Left renal pelvis (tissue), 4 donors: ENCODE measurements at places on chromosomes 11 and 22. TPM values are rescaled to one million over a fixed set of nuclear protein-coding genes. Genes with fewer than 3 reads are reported as not detected.

GRCh38 chr11:12152321-12152720 is 41.9 kb downstream of the MICAL2 start:
- no peak for DNase-seq

- no peak for DNase-seq
These were observed 28.6 kb downstream of the PPARA start for GRCh38 chr22:46178755-46179505.

DNA sequence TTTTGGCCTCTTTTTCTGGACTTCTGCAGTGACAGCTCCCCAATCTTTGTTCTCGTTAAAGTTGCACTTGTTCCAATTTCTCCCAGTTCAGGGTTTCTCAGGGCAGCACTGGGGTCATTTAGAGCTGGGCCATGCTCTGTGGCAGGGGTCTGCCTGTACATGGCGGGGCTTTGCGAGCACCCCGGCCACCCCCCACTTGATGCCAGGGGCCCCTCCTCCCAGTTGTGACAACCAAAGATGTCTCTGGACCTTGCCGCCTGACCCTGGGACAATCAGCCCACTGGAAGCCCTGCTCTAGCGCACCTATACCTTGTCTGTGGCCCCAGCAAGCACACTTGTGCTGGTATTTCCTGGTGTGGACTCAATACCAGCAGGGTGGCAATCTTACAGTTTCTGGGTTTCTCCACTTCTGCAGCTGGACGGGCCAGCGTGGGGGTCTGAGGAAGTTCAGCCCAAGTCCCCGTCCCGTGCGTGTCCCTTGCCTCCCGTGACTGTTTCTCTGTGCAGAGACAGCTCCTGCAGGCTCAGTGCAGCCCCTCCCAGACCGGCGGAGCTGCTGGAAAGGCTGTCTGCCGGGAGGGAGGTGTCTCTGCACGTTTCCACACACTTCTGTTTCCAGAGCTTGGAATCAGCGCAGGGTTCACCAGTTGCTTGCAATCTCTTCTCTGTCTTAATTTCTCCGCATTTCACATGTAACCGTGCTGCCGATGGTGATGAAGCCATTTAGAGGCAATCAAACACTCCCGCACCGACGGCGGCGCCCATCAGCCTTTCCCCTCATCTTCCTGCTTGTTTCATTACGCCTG is 1328.9 kb downstream of the BRD1 start:
- DNase-seq, result no peak

GRCh38 chr22:40641269-40641668 is 4.8 kb upstream of the MRTFA start:
- DNase-seq, result no peak

- DNase-seq, result no peak
These were observed 14.5 kb upstream of the P4HA3 start for GRCh38 chr11:74325649-74326645.

GRCh38 chr22:30245985-30246813 is at the start of gene LIF:
Gene LIF (minus strand): TSS chr22:30246759. CDS start chr22:30246695, 64 bp downstream.
- no peak for DNase-seq

DNA sequence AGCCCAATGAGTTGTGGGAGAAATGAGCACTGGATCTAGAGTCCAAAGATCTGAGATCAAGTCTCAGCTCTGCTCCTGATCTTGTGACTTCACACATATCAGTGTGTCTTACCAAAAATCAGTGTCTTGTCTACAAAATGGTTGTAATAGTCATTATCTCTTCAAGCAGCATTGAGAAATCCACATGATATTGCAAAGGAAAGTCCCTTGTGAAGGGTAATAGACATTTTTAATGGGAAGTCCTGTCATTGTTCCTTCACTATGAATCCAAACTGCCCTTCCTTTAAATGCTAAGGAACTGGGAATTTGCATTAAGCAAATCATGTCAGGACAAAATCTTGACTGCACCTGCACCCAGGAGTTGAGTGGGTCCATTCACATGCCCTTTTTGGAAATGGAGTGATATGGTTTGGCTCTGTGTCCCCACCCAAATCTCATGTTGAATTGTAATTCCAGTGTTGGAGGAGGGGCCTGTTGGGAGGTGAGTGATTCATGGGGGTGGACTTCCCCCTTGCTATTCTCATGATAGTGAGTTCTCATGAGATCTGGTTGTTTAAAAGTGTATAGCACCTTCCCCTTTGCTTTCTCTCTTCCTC is 51.1 kb downstream of the COMMD9 start:
- DNase-seq, result no peak

- DNase-seq, result no peak
These were observed 454.4 kb downstream of the NTM start for GRCh38 chr11:131824771-131825170.

DNA sequence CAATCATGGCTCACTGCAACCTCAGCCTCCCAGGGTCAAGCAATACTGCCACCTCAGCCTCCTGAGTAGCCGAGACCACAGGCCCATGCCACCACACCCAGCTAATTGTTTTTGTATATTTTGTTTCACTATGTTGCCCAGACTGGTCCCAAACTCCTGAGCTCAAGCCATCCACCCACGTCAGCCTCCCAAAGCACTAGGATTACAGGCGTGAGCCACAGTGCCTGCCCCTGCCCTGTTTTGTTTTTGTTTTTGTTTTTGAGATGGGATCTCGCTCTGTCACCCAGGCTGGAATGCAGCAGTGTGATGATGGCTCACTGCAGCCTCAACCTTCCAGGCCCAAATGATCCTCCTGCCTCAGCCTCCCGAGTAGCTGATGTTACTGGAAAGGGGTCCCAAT is 53.5 kb downstream of the TUG1 start:
- no peak for DNase-seq

GRCh38 chr11:106152013-106152412 is 74.6 kb downstream of the AASDHPPT start:
- DNase-seq, result no peak

- no peak for DNase-seq
These were observed 45.8 kb upstream of the TH start for GRCh38 chr11:2217211-2218030.

GRCh38 chr22:26435327-26436093 is 6.5 kb downstream of the ASPHD2 start:
- DNase-seq, result no peak

DNA sequence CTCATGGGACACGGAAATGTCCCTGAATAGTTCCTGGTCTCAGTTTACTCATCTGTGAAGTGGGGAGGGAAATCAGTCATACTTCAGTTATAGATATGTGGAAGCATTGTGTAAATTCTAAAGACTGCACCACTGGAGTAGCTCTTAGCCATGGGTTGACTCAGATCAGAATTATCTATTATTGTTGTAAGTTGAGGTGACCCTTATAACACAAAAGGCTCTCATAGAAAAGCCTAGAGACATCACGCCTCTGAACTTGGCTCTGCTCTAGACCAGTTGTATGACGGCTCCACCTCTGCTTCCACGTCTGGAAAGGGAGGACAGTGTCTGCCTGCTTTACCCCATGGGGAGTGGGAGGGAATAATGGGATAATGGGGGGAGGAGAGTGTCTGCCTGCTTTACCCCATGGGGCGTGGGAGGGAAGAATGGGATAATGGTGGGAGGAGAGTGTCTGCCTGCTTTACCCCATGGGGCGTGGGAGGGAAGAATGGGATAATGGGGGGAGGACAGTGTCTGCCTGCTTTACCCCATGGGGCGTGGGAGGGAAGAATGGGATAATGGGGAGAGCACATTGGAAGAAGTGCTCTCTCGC is 98.2 kb downstream of the AMOTL1 start:
- no peak for DNase-seq

DNA sequence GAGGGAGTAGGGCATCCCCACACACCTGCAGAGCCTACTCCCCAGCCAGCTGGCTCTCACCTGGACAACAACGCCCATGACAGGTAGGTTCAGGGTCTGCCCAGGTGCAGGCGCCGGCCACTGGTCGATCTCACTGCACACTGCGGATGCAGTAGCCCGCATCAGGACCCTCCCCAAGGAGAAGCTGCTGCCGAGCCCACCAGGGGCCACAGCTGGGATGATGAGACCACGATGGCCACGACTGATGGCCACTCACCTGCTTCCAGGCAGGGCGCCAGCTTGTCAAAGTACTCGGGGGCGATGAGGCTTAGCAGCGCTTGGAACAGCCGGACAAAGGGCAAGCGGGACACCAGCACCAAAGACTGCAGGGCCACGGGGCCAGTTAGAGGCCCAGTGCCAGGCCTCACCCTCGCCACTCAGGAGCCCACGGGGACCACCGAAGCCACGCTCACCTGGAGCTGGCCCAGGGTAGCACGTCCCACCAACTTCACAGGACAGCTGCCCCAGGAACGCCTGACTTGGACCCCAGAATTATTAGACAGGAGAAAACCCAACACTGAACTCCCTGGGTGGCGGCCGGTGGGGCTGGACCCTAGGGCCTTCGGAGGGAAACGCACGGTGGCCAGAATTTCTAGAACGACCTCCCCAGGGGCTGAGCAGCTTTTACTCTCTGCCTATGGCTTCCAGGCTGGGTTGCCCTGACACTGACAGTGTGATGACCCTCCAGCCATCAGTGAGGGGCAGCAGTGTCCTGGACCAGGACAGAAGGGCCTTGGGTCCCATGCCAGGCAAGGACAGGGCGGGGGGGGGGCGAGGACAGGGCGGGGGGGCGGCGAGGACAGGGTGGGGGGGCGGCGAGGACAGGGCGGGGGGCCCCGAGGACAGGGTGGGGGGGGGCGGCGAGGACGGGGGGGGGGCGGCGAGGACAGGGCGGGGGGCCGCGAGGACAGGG is 8.9 kb upstream of the PLXNB2 start:
- DNase-seq, result no peak

DNA sequence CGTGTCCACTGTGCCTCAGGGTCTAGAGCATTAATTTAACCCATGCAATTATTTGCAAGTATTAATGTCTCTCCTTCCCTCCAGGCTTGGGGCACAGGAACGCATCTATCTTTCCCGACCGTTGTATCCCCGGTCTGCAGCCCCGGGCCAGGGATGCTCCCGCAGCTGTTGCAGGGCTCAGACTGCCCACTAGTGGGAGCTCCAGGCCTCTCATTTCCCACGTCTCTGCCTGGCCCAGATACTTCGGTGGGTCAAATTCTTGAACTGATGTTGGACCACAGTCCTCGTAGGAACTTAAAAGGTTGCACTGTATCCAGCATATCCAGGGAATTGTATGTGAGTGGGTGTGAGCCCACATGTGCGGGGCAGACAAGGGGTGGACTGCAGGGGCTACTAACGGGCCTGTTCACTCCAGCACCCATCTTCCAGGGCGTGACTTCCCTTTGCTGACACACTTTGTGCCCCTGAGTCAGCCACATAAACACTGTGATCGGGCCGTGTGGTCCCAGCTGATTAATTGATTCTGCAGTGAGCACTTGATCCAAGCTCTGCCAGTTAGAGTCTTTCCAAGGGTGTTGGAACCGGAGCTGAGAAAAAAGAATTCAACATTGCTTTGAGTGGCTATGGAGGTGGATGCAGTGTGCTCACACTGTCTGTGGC is 451.3 kb downstream of the TBC1D22A start:
- no peak for DNase-seq

DNA sequence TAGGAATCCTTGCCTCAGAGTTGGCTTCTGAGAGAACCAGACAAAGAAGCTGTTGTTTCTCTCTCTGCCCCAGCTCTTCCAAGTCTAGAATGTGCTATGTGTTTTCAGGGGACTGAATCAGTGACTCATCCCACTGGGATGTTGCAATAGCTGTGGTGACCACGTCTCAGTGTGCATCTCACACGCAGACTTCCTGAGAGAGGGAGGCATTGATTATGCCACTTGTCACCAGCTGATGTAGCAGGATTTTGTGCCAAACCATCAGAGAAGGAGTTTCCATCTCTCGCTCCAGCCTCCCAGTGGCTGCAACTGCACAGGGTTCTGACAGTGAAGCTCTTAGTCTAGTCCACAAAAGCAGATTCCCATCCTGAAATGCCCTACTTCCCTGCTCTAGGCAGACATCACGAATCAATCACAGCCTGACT is 455.8 kb downstream of the MIAT start:
- no peak for DNase-seq

DNA sequence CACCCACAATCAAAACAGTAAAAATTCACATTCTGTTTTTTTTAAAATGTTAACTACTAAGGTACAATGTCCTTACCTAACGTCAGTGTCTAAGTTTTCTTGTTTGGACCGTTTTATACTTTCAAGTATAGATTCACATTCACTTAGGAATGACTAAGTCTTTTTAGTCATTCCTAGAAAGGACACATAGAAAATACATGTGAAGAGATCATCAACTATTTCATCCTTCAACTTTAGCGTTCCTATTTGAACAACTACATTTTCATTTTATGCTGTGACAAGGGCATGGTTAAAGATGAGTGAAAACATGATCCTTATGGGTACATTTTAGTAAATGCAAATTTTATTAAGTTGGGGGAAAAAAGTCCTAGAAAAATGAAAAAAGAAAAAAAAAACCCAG is 62.8 kb downstream of the DDX10 start:
- no peak for DNase-seq

DNA sequence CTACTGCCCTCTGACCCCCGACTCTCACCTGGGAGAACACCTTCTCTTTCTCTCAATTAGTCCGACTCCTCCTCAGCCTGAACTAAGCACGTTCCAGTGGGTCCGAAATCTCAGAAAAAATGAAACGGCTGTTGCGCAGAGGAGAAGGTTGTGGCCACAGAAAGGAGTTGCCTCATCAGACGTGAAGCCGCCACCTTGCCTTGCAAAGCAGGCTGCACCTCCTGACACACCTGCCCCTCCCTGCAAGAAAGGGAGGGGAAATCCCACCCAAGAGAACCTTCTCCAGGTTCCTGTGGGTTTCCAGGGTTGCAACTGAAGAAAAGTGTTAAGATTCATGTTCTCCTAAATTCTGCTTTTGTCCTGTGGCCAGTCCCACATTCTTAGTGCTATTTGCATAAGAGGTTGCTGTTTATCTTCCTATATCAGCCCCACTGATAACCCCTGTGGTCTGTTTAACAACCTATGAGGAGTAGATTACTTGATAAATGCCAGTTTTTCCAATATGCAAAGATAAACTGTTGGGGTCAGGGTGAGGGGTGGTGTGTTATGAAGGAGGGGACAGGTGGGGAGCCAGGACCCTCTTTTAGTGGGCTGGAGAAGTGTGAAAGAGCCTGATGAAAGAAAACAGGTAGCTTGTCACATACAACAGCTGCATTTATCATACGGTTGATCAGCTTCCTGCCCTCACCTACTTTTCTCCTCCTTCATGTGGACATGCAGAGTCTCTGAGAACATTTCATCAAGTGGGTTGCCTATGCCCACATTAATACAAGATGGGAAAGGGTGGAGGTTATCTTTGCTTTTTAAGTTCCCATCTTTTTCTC is 18.2 kb downstream of the ZBTB16 start:
- no peak for DNase-seq

- no peak for DNase-seq
These were observed 3.4 kb downstream of the OR10AG1 start for GRCh38 chr11:55966391-55966790.

DNA sequence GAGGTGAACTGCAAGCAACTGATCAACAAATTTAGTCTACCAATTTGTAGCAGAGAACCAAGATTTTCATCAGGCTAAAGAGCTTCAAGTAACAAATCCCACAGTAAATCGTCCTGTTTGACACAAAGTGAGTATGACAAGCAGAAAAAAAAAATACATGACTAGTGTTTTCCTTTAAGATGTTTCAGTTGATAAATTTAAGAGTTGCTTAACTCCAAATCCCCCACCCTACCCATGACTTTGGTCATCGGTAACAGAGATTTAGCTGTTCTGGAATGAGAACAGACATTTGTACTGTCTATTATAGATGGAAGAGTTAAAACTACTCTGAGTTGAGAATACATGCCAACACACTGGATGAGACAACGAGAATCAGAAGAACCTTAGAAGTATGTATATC is 165.0 kb upstream of the MTMR2 start:
- no peak for DNase-seq

The FAM83F gene
- 0.53 TPM for polyA plus RNA-seq

The RAB38 gene
- polyA plus RNA-seq, result 23.4 TPM

The CHEK1 gene
- 30.7 TPM for polyA plus RNA-seq

The SPTBN2 gene
- polyA plus RNA-seq, result 75.2 TPM

The CAPRIN1 gene
- 318 TPM for polyA plus RNA-seq

The PGA3 gene
- 0.32 TPM for polyA plus RNA-seq

The TMEM121B gene
- 0.66 TPM for polyA plus RNA-seq
